CD14-positive monocyte (primary cell): ENCODE measurements at places on chromosomes 5 and 9. TPM values are rescaled to one million over a fixed set of nuclear protein-coding genes. Genes with fewer than 3 reads are reported as not detected.

Gene CFAP90
- not detected for polyA plus RNA-seq

Gene CCT5
- polyA plus RNA-seq = 229 TPM

DNA sequence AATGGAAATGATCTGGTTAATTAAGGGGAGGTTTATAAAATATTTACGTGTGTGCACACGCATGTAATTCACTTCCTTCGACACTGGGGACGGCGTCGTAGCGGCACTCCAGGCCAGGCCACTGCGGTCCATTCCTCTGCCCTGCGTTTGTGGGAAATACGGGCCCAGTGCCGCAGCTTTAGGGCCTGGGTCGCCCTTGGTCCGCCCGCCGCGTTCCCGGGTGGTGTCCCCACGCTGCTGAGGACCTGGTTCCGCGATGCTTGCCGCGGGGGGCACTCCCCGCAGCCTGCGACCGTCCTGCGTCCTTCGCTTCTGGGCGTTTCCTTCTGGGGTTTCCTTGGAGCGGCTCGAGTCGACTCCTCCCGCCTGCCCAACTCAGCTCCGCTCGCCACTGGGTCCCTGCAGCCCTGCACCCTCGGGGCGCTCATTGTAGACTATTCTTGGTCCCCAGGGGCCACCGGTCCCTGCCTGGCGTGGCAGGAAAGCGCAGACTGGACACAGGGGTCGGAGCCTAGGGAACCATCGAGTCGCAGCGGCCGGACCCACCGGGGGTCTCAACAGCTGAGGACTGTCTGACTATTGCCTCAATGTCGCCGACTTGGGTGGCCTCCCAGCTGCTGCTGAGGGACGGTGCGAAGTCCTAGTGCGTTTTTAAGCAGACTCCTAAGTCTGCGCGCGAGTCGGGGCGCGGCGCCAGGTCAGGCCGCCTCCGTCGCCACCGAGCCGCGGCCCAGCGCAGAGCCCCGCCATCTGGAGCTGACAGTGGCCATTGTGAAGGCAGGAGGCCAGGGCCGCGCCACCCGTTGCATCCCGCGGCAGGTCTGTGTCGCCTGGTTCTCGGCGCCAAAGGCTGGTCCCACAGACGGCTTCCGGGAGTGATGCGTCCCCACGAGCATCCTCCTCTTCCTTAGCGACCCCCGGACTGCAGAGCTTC lies 4.4 kb upstream of the IRX1 start:
- H3K27ac ChIP-seq = no peak overlapping the region
- no peaks in the 10 kb centered on the region for H3K36me3 ChIP-seq
- H3K4me1 ChIP-seq = no peaks in the 10 kb centered on the region
- no peak for DNase-seq
- H3K4me3 ChIP-seq = no peak overlapping the region

Gene ACER2
- not detected for polyA plus RNA-seq

DNA sequence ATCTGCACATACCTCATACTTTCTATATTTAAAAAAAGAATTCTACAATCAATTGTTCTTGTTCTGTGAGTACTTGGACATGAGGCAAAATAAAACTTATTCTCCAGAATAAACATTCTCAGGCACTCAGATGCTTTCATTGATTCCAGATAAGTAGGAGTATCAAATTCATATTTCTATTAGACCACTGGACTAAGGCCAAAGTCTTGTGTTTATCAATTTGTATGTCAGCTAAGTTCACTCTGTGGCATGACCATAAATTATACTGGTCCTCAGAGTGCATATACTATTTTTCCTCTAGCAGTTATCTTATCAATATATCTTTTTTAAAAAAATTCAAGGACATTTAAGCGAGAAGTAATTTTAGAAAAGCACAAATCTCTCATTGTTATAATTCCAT lies 28.2 kb downstream of the CDH10 start:
- no peak for DNase-seq
- H3K4me1 ChIP-seq = no peaks in the 10 kb centered on the region
- no peaks in the 10 kb centered on the region for H3K36me3 ChIP-seq
- no peak overlapping the region for H3K27ac ChIP-seq

GRCh38 chr9:4590430-4591122 lies 71.5 kb upstream of the PLPP6 start:
- H3K4me1 ChIP-seq = peaks cover 8% of the 10 kb centered on the region
- no peaks in the 10 kb centered on the region for H3K36me3 ChIP-seq
- H3K27me3 ChIP-seq = no peaks in the 10 kb centered on the region
- no peak overlapping the region for H3K27ac ChIP-seq

DNA sequence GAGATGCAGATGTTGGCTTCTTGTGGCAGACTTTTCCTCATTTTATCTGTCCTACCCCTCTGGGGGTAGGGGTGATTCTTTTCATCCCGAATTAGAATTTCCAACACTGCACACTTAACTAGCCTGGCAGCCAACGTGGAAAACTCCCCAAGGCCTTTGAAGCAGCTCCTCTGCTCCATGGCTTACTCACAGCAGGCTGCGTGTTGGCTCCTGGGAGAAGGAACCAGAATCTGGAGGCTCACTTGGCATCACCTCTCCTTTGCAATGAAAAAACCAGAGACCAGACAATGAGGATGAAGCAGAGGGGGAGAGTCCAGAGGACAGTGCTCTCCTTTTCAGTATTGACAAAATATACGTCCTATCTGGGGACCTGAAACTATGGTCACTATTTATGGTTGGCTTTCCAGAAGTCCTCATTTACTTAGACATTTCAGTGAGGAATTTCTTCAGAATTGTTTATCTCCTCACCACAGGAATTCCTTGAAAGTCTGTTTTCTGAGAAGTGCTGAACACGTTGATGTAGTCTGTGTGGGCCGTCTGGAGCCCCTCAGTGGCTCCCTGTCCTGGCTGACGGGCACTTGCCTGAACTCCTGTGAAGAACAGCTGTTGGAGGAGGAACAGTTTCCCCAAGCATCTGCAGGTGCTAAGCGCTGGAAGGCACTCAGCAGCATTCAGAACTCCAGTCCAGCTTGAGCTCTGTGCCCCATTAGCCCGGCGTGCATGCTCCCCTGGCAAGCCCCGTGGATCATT lies 231.3 kb downstream of the RFK start:
- H3K27ac ChIP-seq = no peak overlapping the region
- no peak overlapping the region for H3K4me3 ChIP-seq
- no peaks in the 10 kb centered on the region for H3K27me3 ChIP-seq
- peaks cover 61% of the 10 kb centered on the region for H3K36me3 ChIP-seq
- no peak for DNase-seq
- peaks cover 22% of the 10 kb centered on the region for H3K4me1 ChIP-seq

DNA sequence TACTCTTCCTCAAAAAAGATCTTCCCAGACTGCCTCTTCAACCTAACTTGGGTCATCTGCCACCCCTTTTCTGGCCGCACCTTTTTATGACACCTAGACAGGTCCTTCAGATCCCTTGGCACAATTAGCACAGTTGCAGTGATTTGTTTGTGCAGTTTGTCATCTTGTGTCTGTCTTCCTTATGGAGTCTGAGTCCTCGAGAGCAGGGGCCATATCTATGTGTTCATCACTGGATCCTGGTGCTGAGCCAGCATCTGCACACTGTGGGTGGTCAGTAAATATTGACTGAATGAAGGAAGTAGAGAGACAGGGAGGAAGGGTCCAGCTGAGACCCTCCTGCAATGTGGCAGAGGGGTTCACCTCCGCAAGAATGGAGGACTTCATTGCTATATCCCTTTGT lies 14.4 kb downstream of the ERGIC1 start:
- peaks cover 4% of the 10 kb centered on the region for H3K4me1 ChIP-seq
- no peak overlapping the region for H3K4me3 ChIP-seq
- H3K36me3 ChIP-seq = peaks cover 8% of the 10 kb centered on the region
- H3K27me3 ChIP-seq = no peaks in the 10 kb centered on the region
- DNase-seq = no peak

Gene CNTLN
- polyA plus RNA-seq = 4.0 TPM

GRCh38 chr5:83767409-83767992 lies 46.8 kb upstream of the HAPLN1 start:
- no peaks in the 10 kb centered on the region for H3K36me3 ChIP-seq
- no peaks in the 10 kb centered on the region for H3K27me3 ChIP-seq
- no peaks in the 10 kb centered on the region for H3K4me1 ChIP-seq
- H3K4me3 ChIP-seq = no peak overlapping the region

DNA sequence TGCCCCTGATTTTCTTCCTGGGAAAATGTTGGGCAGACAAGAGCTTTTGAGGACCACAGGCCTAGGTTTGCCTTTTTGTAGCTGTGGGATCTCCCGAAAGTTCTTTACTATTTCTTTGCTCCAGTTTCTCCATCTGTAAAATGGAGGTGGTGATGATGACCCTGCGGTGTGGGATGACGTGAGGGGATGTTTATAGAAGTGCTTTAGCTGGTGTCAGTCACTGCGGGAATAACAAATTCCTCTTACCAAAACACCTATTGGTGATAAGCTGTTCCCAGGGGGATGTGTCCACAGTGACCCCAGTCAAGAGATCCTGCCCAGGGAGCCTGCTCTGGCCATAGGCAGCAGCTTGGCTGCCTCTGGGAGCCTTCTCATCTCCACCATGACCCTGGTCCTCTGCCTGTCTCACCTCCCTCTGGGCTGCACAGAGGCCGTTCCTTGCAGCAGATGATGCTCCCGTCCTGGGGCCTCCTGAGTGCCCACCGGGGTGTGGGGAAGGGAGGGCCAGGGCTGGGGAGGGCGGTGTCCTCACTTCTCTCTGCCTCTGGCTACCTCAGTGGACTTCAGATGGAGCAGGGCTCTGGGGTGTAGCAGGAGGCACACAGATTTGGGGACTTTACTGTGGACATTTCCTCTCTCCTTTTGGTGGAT lies 77.2 kb downstream of the COL15A1 start:
- H3K4me3 ChIP-seq = no peak overlapping the region
- H3K4me1 ChIP-seq = no peaks in the 10 kb centered on the region
- no peak for DNase-seq
- H3K36me3 ChIP-seq = no peaks in the 10 kb centered on the region
- peaks cover 6% of the 10 kb centered on the region for H3K27me3 ChIP-seq

Gene CMYA5
- polyA plus RNA-seq = 0.01 TPM

Gene HSPB3
- polyA plus RNA-seq = not detected

DNA sequence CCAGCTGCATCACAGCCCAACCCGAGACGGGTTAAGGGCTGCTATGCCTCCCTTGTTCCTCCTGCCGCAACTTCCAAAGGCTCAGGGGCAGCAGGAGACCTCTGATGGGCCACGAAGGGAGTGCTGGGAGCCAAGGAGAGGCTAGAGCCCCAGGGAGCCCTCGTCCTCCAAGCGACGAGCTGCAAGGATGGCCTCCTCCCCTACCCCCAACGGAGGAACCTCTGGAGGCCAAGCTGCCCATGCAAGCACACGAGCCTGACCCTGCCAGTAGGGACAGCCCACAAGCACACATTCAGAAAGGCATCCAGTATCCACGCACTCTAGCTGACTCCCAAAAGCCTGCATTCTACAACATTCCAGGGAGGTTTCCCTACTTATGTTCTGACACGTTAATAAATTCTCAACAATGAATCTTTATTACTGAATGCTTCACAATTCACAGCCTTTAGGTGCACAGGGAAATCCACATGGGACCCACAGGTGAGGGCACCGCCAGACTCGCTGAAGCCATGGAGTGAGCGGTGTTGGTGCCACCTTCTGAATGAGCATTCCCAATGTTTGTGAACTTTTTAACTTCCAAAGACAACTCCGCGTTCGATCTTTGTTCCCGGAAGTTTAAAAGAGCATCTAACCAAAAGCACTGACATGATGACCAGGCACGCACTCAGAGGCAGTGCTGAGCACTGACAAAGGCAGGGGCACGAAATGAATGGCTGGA lies 28.7 kb downstream of the IPPK start:
- no peak overlapping the region for H3K4me3 ChIP-seq
- H3K27ac ChIP-seq = no peak overlapping the region
- DNase-seq = no peak
- peaks cover 98% of the 10 kb centered on the region for H3K36me3 ChIP-seq

DNA sequence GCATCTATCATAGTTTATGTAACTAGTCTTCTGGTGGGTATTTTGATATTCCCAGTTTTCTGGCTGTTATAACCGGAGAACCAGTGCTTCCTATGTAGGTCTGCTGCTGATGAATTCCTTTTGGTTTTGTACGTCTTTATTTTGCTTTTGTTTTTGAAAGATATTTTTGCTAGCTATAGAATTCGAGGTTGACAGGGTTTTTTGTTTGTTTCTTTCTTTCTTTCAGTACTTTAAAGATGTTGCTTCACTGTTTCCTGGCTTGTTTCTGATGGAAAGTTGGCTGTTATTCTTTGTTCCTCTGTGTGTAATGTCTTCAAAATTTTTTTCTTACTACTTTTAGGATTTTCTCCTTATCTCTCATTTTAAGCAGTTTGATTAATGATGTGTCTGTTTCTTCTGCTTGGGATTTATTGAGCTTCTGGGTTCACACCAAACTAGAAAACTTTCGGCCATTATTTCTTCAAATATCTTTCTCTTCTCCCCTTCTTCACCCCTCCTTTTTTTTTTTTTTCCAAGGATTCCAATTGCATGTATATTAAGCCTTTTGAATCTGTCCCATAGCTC lies 27.5 kb downstream of the ZNF618 start:
- no peak overlapping the region for H3K27ac ChIP-seq
- no peaks in the 10 kb centered on the region for H3K27me3 ChIP-seq
- H3K4me1 ChIP-seq = no peaks in the 10 kb centered on the region
- no peak overlapping the region for H3K4me3 ChIP-seq
- DNase-seq = no peak

DNA sequence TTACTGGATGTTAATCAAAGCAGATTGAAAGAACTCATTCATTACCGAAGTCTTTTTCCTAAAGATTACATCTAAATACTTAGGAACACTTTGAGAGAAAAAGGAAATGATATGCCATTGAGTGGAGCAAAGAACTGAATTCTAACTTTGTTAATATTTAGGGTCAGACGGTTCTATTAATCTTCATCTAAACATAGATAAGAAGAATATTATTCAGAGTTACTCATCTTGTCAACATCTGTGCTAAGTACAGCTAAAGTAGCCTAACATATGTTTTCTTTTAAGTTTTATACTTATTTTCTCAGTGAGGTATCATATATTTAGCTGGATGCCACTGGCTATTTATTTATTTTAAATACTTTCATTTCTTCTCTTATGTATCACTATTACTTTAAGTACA lies 1763.7 kb downstream of the EFNA5 start:
- H3K4me3 ChIP-seq = no peak overlapping the region
- no peak for DNase-seq
- no peak overlapping the region for H3K27ac ChIP-seq
- no peaks in the 10 kb centered on the region for H3K4me1 ChIP-seq
- H3K27me3 ChIP-seq = no peaks in the 10 kb centered on the region

Gene SLC2A6
- polyA plus RNA-seq = 60.4 TPM

GRCh38 chr5:148778882-148779281 lies 47.5 kb upstream of the ADRB2 start:
- no peak overlapping the region for H3K4me3 ChIP-seq
- no peak for DNase-seq
- H3K4me1 ChIP-seq = peaks cover 22% of the 10 kb centered on the region
- no peaks in the 10 kb centered on the region for H3K27me3 ChIP-seq

GRCh38 chr5:38755181-38755580 lies 90.6 kb upstream of the OSMR start:
- no peaks in the 10 kb centered on the region for H3K36me3 ChIP-seq
- H3K4me1 ChIP-seq = no peaks in the 10 kb centered on the region
- no peak overlapping the region for H3K4me3 ChIP-seq
- no peaks in the 10 kb centered on the region for H3K27me3 ChIP-seq
- DNase-seq = no peak

Gene CD274
- polyA plus RNA-seq = 0.84 TPM

GRCh38 chr5:174204535-174205313 lies 159.2 kb downstream of the NSG2 start:
- no peaks in the 10 kb centered on the region for H3K27me3 ChIP-seq
- H3K36me3 ChIP-seq = no peaks in the 10 kb centered on the region
- H3K27ac ChIP-seq = no peak overlapping the region
- H3K4me3 ChIP-seq = no peak overlapping the region
- H3K4me1 ChIP-seq = no peaks in the 10 kb centered on the region

GRCh38 chr9:98365781-98366180 lies 110.3 kb upstream of the TBC1D2 start:
- no peak overlapping the region for H3K27ac ChIP-seq
- no peak for DNase-seq
- no peaks in the 10 kb centered on the region for H3K36me3 ChIP-seq
- H3K4me1 ChIP-seq = no peaks in the 10 kb centered on the region
